ENCODE measurements at places on chromosomes 13 and 19. TPM values are rescaled to one million over a fixed set of nuclear protein-coding genes. Genes with fewer than 3 reads are reported as not detected.

B3GNT3 gene
- 0.19 TPM for total RNA-seq

PSG1 gene
- total RNA-seq: not detected

SPTBN4 gene
- total RNA-seq: 2.8 TPM

LCP1 gene
- 325 TPM for total RNA-seq

CFAP97D2 gene
- not detected for total RNA-seq

ZNF415 gene
- 12.6 TPM for total RNA-seq

ZNF417 gene
- 10.9 TPM for total RNA-seq

FFAR2 gene
- total RNA-seq: 0.46 TPM

ARHGEF7 gene
- 91.1 TPM for total RNA-seq
